ENCODE measurements at places on chromosomes 1 and 21.

DNA sequence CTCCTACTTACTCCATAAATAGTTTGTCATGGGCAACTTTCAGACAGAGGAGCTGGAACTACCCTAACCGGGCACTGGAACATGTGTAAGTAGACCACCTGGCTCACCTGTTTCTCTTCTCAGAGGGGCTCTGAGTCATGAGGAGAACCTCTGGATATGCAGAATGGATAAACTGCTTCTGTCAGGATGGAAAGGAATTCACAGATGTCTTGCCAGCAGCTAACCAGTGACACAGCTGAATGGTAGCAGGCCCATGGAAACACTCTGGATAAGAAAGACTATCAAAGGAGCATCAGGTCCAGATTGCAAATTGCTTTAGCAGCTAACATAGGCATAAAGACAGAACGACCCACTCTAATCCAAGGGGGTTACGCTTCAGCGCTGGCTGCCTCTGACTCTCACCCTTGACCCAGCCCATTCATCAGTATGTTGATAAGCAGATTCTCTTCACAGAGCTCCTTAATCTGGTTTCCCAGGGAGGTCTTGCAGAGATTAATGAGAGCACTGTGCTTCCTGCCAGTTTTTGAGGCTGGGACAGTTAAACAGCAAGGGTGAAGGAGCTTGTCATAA lies 54.2 kb downstream of the HIVEP3 start:
- DNase-seq = no peak

GRCh38 chr1:91944087-91944486 lies 5.1 kb upstream of the BRDT start:
- DNase-seq = no peak

DNA sequence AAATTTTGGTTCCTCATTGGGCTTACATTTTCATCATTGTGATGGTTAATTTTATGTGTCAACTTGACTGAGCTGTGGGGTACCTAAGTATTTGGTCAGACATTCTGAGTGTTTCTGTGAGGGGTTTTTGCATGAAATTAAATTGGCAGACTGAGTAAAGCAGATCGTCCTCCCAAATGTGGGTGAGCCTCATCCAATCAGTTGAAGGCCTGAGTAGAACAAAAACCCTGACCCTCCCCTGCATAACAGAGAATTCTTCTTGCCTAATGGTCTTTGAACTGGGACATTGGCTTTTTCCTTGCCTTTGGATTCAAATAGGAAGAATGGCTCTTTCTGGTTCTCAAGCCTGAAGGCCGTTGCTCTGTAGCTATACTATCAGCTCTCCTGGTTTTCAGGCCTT lies 59.1 kb upstream of the JUN start:
- DNase-seq = no peak

GRCh38 chr1:192980856-192981255 lies 78.3 kb downstream of the UCHL5 start:
- no peak for DNase-seq

GRCh38 chr1:153655333-153655732 lies 3.2 kb upstream of the SNAPIN start:
- no peak for DNase-seq

DNA sequence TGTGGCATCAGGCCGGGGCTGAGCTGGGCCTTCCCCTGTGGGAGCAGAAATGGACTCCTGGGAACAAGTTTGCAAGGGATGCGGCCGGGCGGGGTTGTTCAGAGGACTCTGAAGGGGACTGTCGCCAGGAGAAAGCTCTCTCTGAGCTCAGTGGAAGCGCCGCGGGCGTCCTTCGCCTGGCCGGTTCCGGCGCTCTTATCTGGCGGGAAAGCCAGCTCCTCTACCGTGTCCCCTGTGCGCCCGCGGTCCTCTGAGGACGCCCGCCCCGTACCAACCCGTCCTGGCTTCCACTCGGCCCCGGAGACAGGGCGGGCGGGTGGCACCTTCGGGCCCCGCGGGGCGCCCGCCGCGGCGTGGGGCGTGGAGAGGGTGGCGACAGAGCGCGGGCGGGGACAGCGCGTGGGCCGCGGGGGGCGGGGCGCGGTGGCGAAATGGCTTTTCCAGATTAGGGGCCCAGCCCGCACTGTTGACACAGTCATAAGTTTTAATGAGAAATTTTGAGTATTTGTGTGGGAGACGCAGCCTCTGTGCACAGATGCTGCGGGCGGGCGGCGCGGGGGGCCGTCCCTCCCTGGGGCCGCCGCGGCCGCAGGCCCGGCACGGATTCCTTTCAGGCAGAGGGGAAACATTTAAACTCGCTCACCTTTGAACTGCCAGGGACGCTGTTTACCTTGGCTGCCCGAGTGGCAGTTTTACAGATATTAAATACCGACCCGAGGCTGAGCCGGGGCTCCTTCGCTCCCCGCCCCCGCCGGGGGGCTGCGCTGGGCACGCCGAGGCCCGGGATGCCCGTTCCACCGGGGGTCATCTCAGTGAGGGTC lies 70.2 kb downstream of the FOXD2 start:
- no peak for DNase-seq

DNA sequence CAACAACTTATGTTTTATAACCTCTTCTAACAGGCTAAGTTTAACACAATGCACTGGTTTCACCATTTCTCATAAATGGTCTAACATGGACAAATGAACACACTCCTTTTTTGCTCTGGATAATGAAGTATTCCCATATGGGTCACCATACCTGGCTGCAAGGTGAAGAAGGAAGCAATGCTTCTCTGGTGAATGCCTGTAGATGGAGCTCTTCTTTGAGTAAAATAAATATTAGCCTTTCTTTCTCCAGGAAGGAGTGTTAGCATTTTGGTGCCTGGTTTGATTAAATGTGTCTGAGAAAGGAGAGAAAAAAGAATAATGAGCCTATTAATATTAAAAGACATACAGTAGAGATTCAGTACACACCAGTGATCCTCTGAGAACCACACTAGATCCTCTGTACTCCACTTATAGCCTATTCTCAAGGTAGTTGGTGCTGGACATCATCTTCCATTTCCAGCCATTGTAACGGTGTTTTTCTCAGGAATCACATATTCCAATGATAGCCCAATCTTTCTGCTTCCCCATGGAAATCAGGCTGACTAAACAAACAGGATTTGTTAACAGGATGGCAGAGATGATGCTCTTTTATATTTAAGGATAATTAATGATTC lies 17.6 kb downstream of the MTFR1L start:
- no peak for DNase-seq

GRCh38 chr1:205567716-205568115 lies 63.2 kb downstream of the CDK18 start:
- DNase-seq = no peak

DNA sequence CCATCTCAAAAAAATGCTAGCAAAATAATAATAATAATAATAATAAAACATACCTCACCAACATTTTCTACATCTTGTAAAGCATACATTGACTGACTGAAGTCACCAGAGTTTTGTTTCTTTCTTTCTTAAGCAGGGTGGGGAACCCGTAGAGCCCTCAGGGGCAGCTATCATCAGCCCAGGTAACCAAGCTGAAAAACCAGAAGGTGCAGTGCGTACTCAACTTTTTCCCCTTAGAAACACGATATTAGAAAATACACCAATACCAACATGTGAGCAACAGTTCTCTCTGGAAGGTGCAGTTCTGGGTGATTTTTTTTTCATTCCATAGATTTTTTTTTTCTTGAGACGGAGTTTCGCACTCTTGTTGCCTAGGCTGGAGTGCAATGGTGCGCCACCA lies 54.3 kb upstream of the LGALS8 start:
- no peak for DNase-seq

- no peak for DNase-seq
These were observed 35.0 kb upstream of the RD3 start for GRCh38 chr1:211527006-211527405.

DNA sequence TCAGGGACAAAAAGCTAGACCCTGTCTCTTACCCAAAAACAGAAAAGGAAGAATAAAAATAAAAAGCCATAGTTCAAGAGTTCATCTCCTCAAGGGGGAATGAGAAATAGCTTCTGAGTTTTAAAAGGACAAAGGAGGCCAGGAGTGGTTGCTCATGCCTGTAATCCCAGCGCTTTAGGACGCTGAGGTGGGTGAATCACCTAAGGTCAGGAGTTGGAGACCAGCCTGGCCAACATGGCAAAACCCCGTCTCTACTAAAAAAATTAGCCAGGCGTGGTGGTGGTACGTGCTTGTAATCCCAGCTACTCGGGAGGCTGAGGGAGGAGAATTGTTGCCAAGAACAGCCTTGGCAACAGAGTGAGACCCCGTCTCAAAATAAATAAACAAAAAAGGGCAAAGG lies 38.6 kb upstream of the CPLANE2 start:
- DNase-seq = no peak

Data from anterior cingulate cortex (tissue), 58 donors.